ENCODE measurements at places on chromosomes 11 and 22. TPM values are rescaled to one million over a fixed set of nuclear protein-coding genes. Genes with fewer than 3 reads are reported as not detected.

The LUZP2 gene
- not detected for total RNA-seq

The TREH gene
- not detected for total RNA-seq

The CCDC81 gene
- total RNA-seq, result under 0.01 TPM

The SIDT2 gene
- 32.0 TPM for total RNA-seq

The MMP12 gene
- total RNA-seq, result not detected

The JHY gene
- total RNA-seq, result 3.0 TPM

The THRSP gene
- total RNA-seq, result under 0.01 TPM

The RCOR2 gene
- 0.54 TPM for total RNA-seq

The MS4A3 gene
- 16.7 TPM for total RNA-seq

The TRIM48 gene
- total RNA-seq, result not detected

- DNase-seq, result no peak
Observed at GRCh38 chr11:73478737-73479347, 102.6 kb downstream of the RELT start.

GRCh38 chr11:122405547-122406341, 249.8 kb upstream of the UBASH3B start:
- no peak for DNase-seq

DNA sequence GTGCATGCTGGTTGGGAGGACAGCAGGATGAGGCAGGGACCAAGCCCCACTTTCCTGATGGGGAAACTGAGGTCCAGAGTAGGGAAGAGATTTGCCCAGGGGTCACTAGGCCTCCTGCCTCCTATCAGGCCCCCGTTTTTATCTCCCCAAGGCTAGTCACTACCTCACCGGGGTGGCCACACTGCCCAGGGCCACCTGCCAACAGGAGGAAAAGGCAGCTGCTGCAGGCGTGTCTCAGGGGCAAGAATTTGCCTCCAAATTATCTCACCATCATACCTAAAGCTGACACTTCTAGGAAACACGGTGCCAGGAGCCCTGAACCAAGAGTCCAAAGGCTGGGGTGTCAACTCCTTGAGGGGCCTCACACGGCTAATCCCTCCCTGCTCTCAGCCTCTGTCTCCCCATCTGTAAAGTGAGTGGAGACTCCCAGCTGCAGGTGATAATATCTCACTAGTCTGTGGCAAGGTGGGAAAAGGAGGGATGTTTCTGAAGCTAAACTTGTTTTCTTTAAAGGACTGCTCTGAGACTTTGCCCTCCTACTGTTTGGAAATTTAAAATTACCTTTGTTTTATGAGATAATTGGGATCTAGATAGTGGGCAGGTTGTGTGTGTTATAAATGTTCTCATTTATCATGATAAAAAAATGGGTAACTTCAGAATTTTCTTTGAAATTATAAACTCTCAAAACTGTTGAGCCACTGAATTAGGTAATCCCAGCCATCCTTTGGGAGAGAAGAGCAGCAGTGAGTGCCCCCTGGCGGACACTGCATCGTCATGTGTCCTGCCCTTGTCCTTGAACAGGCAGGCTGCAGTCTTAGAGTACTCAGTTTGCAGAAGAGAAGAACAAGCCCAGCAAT, 60.0 kb downstream of the MYO7A start:
- peak; percentile 79 for DNase-seq

DNA sequence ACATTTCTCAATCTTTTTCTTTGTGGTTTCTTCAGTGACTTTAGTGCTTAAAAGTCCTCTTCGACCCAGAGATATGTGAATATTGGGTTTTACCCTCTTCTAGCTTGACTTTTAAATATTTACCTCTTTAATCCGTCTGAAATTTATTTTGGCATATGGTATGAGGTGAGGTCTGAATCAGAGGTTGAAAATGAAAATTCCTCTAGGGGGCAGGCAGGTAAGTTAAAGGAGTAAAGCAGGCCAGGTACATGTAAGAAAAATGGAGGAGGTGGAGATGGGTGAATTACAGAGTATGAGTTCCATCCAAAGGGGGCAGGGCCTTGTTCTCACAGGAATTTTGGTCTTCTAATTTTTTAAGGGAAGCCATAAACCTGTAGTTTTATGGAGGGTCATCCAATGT, 263.8 kb upstream of the NARS2 start:
- no peak for DNase-seq

GRCh38 chr22:23632178-23632577, at the start of gene DRICH1:
DRICH1 (minus strand) TSS chr22:23632321; CDS start chr22:23632023, 298 bp downstream.
- DNase-seq, result no peak

DNA sequence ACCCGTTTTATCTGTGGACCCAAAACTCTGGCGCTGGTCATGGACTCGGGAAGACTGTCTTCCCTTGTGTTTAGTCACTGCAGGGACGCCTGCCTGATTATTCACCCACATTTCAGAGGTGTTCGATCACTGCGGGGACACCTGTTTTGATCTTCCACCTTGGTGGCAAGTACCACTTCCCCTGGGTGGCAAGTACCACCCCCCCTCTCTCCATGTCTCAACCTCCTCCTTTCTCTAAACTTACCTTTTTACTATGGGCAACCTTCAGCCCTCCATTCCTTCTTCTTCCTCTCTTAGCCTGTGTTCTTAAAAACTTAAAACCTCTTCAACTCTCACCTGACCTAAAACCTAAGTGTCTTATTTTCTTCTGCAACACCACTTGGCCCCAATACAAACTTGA, 1.9 kb upstream of the NDUFC2 start:
- no peak for DNase-seq

GRCh38 chr22:50306753-50307749, at the start of gene PLXNB2:
PLXNB2 (minus strand) TSS chr22:50307646; CDS start chr22:50290584, 17,062 bp downstream.
- DNase-seq, result no peak

DNA sequence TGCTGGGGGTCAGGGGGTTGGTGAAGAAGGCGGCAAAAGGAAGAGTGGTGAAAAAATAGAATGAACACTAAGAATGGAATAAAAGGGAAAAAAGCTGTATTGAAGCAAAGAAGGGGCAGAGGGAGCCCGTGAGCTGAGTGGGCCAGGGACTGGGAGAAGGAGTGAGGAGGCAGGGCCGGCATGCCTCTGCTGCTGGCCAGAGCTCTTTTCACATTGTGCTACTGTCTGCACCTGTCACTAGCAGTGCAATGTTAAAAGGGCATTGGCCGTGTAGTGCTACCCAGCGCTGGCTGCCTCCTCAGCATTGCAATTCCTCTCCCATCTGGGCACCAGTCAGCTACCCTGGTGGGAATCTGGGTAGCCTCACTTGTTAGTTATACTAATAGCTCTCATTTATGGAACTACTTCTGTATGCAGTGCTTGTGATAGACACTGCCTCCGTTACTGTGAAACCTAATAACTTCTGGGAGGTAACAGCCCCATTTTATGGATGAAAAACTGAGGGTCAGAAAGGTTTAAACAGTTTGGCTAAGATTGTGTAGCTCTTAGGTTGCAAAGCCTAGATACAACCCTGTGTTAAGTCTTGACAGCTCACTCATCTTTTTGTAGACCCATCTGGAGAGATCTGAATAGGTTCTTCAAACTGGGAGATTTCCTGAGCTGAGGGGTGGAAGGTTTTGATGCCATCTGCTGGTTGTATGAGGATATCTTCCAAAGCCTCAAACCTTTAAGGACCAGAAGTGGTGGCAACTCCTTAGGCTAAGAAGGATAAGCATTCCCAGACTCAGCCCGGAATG, 8.5 kb downstream of the YPEL4 start:
- peak; percentile 72 for DNase-seq

DNA sequence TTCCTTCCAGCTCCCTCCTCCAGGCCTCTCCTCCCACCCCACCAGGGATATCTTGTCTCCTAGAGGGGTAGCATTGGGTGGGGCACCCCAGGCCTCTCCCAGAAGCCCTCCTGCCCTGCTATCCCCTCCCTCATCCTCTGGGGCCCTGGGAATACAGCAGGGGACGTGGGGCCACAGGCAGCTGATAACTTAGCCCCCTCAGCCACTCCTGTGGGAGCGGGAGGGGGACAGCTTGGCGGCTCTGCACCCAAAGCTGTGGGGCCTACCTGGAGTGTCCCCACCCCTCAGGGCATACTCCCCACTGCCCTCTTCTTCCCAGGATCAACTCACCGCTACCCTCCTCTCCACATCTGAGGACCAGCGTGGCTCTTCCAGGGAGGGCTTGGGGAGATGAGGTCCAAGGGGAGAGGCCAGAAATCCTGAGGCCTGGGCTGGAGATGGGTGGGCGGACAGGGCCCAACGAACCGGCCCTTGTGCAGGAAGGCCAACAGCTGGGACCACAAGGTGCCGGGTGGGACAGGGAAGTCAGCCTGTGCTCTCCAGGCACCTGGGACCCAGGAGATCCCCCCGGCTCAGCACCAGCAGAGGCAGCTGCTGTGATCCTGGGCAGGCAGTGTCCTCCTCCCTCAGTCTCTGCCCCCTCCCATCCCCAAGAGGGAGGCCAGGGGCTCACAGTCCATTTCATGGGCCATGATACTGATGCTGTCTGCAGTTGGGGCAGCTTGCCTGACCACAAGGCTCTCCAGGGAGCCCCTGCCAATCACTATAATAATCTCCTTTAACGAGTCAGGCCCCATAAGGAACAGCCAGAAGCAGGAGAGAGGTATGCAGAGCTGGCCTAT, 23.2 kb downstream of the NEAT1 start:
- peak; percentile 27 for DNase-seq

DNA sequence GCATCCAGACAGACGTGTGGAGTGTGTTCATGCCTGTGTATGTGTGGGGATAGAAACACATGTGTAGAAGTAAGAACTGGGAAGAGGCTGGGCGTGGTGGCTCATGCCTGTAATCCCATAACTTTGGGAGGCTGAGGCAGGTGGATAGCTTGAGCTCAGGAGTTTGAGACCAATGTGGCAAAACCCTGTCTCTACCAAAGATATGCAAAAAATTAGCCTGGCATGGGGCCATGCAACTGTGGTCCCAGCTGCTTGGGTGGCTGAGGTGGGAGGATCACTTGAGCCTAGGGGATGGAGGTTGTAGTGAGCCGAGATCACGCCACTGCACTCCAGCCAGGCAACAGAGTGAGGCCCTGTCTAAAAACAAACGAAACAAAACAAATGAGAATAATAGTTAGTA, 1166.6 kb downstream of the TBC1D22A start:
- DNase-seq, result no peak

DNA sequence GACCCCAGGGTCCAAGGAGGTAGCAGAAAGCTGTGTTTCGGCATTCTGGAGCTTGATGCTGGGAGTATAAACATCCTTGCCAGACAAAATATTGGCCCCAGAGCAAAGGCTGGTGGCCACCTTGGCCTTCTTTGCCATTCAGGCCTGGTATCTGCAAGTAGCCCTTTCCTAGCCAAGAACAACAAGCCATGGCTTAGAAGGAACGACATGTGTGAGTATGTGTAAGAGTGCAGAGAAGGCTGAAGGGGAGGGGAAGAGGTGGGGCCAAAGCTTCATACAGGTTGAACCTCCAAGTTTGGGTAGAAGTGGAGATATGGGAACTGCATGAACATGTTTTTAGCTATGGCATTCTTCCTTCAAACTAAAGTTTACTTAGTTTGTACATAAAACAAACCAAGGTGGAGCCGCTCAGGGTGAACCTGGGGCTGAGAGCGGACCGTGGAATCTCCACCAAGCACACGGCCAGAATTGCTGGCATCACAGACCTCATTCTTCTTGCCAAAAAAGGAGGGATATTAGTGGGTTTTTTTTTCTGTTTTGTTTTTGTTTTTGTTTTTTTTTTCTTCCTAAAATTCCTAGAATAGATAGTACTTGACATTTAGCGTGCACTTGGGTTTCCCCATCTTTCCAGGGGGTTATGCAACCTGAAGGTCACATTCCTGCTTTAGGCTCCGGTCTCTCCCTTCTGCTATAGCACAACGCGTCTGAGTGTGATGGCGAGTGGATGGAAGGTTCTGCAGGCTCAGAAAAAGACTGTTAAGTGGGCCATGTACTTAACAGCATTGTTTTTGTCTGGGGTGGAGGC, 70.9 kb downstream of the ADAMTS15 start:
- DNase-seq, result no peak

DNA sequence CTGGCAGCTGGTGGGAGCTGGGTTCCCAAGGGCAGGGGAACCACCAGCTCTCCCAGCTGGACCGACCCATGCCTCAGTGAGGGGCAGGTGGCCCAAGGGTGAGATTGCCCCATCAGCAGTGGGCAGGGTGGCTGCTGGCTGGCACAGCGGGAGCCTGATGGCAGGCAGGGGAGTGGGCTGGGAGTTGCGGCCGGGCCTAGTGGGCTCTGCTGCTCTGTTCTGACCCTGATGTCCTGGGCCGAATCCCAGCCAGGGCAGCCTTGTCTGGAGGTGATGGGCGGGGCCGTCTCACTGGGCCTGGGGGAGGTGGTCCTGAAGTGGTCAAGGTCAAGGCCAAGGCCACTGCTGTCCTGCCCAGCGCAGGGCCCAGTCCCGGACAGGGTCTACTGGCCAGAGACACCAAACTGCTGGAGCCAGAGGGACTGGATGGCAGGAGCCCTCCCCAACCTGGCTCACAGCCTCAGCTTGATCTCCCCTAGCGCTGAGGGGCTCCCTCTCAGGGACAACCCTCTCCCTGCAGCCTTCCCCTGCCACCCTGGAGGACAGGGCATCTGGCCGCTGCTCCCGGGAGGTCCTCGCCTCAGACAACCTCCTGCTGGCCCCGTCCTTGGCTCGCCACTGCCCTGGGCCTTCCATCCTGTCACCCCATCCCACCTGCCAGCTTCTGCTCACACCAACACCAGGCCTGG, 26.5 kb upstream of the PPARA start:
- DNase-seq, result no peak

- DNase-seq, result no peak
Observed at GRCh38 chr11:88193278-88193677, 18.0 kb upstream of the RAB38 start.

GRCh38 chr11:61728940-61729219, 23.6 kb upstream of the MYRF start:
- no peak for DNase-seq

DNA sequence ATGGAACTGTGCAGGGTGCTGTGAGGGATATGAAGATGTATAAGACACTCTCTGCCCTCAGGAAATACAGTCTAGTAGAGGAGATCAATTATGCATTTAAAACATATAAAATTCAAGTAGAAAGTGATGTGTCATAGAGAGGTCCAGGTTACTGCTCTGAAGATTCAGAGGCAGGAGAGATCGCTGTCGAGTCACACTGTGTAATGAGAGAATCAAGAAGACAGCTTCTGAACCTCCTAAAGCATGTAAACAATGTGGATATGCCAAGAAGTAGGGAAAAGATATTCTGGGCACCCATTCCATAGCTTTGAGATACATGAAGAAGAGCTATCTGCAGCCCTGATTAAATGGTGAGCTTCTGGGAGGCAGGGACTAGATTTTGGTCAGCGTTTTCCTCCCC, 16.7 kb downstream of the SSH3 start:
- no peak for DNase-seq

DNA sequence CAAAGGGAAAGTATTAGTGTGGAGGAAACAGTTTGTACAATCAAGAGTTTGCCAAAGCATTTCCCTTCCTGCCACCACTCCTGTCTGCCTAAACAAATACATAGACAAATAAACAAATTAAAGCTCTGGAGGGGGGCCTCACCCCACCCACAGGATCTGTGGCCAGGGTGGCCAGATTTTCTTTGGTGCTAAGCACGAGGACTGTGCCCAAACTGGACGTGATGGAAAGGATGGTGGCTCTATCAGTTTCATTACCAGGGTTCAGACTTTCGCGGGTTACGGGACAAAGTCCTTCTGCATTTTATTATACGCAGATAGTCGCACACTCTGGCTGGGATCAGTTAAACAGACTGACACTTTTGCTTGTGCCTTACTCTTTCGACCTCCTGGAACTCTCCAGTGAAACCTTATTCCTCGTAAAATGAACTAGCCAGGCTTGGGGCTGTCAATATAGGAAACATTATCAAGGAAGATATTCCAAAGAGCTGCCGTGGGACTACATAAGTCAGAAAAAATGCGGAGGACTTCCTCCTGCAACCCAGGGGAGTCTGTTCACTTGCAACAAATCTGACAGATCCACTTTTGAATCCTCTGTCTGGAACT, 11.2 kb downstream of the BARX2 start:
- no peak for DNase-seq

- no peak for DNase-seq
Observed at GRCh38 chr11:123330948-123331347, 99.1 kb upstream of the GRAMD1B start.

- DNase-seq, result no peak
Observed at GRCh38 chr22:35292786-35293185, 6.9 kb upstream of the TOM1 start.

Data from hematopoietic multipotent progenitor cell (in vitro differentiated cells).